ENCODE measurements at places on chromosomes 6 and 20.
A peak's percentile ranks its signal among the peaks of the same experiment; 100 is the strongest.

DNA sequence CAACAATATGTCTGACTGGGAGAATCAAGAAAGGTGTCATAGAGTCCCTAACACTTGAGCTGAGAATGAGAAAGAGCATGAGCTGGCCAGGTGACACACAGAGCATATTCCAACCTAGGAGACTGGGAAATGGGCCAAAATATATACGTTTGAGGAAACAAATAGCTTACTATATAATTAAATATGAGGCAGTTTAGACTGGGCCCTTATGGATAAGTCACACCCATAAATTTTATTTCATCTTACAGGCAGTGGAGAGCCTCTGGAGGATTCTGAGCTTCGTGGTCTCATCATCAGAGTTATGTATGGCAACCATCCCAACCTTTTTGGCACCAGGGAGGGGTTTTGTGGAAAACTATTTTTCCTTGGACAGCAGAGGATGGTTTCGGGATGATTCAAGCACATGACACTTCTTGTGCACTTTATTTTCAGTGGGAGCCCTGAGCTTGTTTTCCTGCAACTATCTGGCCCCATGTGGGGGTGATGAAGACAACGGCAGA, 12.9 kb upstream of the NQO2 start:
- DNase-seq, result no peak

- no peak for DNase-seq
These were observed 42.8 kb downstream of the MYO6 start for GRCh38 chr6:75791881-75792280.

- DNase-seq, result no peak
These were observed 60.7 kb upstream of the SHLD1 start for GRCh38 chr20:5689463-5689862.

GRCh38 chr20:20223981-20224380, 143.9 kb upstream of the INSM1 start:
- no peak for DNase-seq

GRCh38 chr6:45386501-45386900, 8.8 kb upstream of the SUPT3H start:
- no peak for DNase-seq

DNA sequence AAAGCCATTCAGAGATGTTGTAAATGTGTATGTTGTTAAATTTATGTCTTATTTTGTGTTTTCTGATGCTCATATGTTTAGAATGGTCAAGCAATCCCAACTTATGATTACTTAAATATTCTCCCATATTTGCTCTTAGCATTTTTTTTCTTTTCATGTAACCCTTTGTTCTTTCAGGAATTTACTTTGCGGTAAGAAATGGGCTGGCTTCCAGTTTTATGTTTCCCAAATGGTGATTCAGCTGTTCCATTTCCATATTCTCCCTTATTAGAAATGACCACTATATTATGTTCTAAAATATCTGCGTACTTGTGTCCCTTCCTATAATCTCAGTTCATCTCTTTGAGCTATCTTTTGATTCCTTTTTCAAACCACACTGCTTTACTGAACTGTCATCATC, 113.7 kb downstream of the CDH26 start:
- DNase-seq, result no peak

DNA sequence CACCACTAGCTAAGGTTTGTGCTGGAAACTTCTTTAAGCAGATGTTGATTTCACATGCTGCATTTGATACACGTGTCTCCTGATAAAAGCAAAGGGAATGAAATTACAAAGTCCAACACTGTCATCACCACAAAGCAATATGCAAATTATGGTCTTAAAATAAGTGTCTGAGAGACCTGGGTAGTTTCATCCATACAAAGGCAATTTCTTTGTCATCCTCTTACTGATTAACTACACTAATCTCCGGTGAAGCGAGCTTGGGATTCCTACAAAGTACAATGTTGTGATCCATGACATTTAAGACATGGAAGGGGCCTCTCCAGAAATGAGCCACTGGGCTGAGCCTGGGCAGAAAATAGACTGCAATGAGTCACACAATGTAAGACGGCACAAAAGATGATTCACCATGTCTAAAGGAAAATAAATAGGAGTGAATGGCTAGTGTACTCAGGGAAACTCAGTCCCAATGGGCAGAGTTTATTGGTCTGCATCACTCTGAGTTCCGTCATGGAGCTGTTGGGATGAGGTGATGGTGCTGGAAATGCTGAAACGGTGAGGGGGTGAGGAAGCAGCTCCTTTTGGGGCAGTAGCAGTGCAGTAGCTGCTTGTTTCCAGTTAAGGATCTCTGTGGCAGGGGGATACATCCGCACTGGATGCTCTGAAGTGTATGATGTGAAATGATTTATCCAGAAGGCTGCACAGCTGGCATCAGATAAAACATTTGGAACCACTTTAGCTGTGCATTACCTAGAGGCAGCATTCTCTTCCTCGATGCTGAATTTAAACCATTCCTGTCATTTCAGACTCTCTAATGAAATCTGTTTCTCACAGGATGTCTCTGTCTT, 103.3 kb downstream of the IBTK start:
- no peak for DNase-seq

DNA sequence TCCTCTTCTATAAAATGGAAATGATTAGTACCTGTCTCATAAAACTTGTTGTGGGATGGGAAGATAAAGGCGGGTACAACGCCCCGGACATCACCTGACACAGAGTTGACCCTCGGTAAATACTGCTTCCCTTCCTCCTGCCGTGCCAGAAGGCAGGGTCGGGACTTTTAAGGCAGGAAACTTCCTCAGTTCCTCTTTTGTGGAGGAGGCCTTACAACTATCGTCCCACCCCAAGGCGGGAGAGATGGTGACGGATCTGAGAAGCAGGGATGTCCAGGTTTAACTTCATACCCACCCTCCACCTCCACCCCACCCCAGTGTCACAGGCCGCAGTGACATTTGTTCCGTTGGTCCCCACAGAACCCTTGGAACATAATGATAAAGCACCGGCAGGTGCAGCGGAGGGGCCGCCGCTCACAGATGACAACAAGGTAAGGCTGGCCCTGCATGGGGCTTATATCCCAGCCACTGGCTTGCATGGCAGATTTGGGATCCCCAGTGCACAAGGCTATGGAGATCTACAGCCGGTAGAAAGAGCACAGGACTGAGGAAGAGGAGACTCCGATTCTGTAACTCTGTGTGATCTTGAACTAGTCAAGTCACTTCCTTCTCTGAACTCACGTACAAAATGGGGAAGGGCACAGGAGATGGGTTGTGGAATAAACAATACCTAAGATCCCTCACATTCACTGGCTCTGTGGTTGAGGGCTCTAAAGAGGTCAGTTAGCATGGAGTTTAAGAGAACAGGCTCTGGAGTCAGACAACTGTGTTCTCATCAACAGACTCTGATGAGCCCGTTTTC, 764 bp downstream of the DNTTIP1 start:
- no peak for DNase-seq

DNA sequence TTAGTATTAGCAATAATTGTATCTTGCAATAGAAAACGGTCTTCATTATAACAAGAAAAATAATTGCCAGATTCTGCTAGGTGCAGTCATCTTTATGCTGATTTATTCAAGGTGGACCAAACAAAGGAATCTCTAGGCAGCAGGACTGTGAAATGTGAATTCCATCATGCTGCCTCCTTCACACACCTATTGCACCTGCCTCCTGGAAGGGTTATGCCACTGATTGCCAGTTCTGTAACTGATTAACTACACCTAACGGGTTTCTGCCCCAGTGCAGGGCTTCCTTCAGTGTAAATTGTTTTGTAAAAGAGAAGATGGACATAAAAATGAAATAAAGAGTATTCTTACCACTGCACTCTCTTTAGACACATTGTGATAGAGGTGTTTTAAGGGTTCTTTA, 96.1 kb downstream of the FOXO3 start:
- DNase-seq, result no peak

- no peak for DNase-seq
These were observed 41.7 kb downstream of the LBP start for GRCh38 chr20:38387953-38388352.

- peak; percentile 3 for DNase-seq
These were observed 192.3 kb downstream of the DLL1 start for GRCh38 chr6:170098428-170099170.

DNA sequence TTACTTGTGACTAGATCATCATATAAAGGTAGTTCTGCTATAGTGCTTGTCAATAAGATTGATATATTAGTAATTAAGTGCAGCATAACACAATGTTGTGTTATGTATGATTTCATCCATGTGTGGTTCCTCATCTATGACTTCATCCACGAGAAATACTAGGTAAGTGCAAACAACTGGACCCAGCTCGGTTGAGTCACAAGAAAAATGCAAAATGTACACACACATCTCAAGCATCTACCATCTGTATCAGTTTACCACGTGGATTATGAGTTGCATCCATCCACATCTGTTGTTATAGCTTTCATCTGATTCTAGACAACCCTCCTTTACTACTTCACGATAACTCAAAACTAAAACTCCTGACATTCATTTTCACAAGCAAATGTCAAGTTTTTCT, 517.0 kb upstream of the CITED2 start:
- no peak for DNase-seq

DNA sequence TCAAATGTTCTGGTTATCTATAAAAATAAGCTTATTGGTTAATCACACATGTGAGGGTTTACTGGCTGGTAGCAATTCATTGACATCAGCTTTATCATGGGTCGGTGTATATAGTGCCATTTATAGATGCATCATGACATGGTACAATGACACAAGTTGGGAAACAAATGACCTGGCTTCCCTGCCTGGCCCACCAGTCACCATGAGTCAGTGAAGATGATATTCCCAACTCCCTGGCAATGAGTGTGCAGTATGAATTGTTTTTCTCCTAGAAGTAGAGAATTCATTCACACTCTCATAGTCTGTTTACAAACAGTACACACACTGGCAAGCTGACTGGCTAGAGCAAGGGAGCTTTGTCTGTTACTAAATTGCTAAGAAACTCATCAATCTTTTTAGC, 37.2 kb upstream of the CALHM6 start:
- no peak for DNase-seq

DNA sequence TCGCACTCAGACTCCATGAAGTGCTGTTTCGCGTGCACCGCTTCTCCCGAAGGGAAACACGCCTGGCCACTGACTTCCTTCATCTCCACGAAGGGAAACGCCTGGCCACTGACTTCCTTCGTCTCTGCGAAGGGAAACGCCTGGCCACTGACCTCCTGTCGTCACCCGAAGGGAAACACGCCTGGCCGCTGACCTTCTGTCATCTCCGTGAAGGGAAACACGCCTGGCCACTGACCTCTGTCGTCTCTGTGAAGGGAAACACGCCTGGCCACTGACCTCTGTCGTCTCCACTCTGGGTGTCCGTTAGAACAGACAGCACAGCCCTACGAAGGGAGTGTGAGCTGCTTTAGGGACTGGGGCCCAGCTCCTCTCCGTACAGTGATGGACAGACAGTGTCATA, 17.1 kb upstream of the ADRM1 start:
- DNase-seq, result peak; percentile 76

- no peak for DNase-seq
These were observed 10.9 kb upstream of the B4GALT5 start for GRCh38 chr20:49724408-49725223.

- DNase-seq, result no peak
These were observed 2.1 kb downstream of the PLCG1 start for GRCh38 chr20:41139227-41140093.

DNA sequence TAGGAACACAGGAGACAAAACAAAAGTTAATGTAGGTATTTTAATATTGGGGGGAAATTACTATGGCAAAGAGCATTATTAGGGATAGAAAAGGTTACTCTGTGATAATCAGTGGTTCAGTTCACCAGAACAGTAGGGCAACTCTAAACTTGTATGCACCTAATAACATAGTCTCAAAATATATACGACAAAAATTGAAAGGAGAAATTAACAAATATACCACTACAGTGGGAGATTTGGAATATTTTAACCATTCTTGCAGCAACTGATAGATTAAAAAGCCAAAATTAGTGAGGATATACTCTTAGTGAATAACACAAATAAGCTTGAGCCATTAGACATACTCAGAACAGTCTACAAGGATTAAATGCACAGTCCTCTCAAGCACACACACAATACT, 11.0 kb downstream of the ARMC12 start:
- DNase-seq, result no peak

DNA sequence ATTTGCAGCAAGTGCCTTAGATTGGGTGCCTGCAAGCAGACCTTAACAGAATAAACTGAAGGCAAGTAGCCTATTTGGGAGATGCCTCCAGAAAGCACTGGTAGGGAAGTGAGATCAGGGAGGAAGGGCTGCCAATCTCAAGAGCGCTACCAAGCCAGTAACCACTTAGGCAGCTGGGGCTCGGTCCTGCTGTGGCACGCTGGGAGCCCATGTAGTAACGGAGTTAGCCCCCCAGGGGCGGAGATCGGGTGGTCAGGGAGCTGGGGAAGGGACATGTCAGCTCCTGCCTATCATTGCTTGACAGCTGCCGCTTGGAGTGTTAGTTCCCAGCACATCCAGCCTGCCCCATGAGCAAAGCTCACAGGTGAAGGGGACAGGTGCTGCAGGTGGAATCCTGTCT, 127.0 kb downstream of the CEBPB start:
- no peak for DNase-seq
